ENCODE measurements at places on chromosomes 16 and 17.

DNA sequence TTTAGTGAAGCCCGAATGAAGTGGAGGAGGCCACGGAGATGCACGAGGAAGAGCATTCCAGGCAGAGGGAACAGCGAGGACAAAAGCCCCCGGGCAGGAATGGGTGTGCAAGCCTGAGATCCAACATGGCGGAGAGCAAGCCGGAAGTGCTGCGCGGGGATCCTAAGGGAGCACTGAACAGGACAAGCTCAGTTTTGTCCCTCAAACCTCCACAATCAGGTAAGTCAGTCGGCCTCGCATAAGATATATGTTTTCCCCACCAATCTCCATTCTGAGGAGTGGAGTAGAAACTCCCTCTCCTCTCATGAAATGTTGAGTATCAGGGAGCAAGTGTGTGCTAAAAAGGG lies 32.9 kb upstream of the USP22 start:
- no peak for DNase-seq

DNA sequence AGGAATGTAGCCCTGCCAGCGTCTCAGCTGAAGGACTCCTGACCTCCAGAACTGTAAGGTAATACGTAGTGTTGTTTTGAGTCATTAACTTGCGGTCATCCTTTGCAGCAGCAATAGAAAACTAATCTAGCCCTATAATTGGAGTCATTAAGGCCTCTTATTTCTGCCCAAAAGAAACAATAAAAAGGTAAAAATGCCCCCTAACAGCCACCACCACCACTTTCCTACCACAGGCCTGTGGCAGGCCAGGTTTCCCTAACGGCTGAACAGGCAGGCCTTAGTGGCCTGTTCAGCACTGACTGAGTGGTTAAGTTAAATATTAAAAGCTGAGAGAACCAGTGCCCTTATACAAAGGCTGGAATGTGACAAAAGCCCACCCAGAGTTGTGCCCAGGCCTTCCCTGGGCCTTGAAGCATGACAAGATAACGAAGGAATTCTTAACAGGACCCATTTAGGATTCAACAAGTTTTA lies 286.5 kb upstream of the ERCC4 start:
- no peak for DNase-seq

- peak; percentile 18 for DNase-seq
These were observed 32.3 kb downstream of the GRB7 start for GRCh38 chr17:39769974-39770587.

DNA sequence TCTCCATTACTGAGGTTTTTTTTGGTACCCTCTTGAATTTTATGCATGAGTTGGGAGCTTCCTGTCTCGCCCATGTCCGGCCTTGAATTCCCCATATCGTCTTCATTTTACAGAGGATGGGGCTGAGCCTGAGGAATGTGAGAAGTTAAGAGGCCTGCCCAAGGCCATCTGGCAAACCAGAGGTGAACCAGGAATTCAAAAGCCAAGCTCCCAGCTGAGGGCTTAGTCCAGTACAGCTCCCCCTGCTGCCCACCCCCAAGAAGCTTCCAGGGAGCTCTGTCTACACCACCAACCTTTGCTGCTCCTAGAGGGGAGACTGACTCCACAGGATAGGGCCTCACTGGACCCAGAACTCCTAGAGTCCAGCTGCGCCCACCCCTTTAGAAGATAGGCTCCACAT lies 20.7 kb upstream of the C16orf78 start:
- no peak for DNase-seq

GRCh38 chr17:3632287-3632686 lies 3.8 kb downstream of the SHPK start:
- DNase-seq, result no peak

- no peak for DNase-seq
These were observed 97.3 kb downstream of the SALL1 start for GRCh38 chr16:51053775-51054174.

- DNase-seq, result no peak
These were observed 53.0 kb downstream of the N4BP1 start for GRCh38 chr16:48556913-48557351.

GRCh38 chr16:58042001-58042885 lies 16.7 kb downstream of the MMP15 start:
- no peak for DNase-seq

DNA sequence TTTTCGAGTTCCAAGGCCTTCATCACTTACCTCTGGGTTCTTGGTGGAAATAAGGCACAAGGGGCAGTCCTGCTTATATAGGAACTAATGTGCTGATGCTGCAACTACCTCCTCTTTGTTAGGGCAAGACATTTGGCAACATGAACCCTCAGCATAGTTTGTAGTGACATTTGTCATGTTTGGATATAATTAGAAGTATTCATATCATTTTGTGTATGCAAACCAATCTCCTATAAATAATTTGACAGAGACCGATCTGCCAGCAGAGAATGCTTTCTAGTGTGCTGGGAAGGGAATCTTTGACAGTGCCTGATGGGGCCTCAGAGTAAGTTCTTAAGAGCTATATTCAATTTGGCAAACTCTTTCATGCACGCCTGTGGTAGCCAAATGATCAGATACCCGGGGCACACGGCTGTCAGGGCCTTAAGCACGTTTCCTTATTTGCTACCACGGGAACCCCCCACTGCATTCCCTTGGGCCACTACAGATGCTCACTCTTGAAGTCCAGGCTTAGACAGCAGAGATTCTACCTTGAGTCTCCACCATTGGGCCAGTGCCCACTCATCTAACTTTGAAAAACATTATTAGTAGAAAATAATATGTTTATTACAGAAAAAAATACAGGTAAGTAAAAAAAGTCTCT lies at the start of gene MYH8:
Gene MYH8 (minus strand): TSS at position 51 of the 643 bp plus-strand sequence. CDS start 1,723 bp downstream, outside the sequence.
- DNase-seq, result no peak

DNA sequence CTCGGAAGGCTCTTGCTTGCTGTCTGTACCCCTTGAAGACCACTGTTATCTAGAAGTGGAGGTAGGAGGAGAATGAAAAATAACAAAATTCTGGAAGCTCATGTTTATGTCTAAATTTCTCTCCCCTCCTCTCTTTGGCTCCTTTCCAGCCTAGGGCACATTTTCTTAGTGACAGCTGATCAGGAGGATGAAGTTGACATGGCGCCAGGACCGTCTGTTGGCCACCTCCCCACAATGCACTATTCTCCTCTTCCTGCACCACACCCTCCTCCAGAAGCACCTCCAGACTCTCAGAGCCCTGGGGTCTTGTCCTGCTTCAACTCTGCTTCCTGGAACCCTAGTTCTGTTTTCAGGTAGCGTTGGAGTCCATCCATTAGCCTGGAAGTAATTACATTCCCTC lies 25.5 kb upstream of the SSTR2 start:
- DNase-seq, result no peak

- no peak for DNase-seq
These were observed 9.1 kb upstream of the ARL5C start for GRCh38 chr17:39174920-39175694.

GRCh38 chr17:74543406-74543805 lies 2.5 kb downstream of the CD300C start:
- no peak for DNase-seq

GRCh38 chr17:59716427-59716826 lies 9.0 kb downstream of the VMP1 start:
- DNase-seq, result no peak

- DNase-seq, result no peak
These were observed 35.5 kb upstream of the METTL16 start for GRCh38 chr17:2547176-2547575.

- DNase-seq, result no peak
These were observed 497 bp downstream of the BCL7C start for GRCh38 chr16:30893417-30893743.

DNA sequence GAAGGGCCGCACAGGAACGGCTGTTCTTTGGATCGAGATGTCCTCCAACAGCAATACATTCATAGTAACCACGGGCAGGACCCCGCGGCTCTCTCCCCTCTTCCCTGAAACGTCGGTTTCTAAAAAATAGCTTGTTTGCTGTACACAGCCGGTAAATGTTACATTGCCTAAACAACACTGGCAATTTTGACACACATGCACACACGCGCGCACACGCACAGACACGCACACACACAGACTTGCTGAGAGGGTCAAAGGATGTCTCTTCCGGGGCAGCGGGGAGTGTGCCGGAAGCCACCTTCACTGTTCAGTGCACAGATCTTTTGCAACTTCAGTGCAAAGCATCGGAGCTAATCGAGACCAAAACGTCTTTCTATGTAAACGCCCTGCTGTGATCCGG lies 35.8 kb downstream of the ZDHHC7 start:
- no peak for DNase-seq

GRCh38 chr17:19770985-19771735 lies 23.1 kb upstream of the ALDH3A1 start:
- DNase-seq, result no peak

DNA sequence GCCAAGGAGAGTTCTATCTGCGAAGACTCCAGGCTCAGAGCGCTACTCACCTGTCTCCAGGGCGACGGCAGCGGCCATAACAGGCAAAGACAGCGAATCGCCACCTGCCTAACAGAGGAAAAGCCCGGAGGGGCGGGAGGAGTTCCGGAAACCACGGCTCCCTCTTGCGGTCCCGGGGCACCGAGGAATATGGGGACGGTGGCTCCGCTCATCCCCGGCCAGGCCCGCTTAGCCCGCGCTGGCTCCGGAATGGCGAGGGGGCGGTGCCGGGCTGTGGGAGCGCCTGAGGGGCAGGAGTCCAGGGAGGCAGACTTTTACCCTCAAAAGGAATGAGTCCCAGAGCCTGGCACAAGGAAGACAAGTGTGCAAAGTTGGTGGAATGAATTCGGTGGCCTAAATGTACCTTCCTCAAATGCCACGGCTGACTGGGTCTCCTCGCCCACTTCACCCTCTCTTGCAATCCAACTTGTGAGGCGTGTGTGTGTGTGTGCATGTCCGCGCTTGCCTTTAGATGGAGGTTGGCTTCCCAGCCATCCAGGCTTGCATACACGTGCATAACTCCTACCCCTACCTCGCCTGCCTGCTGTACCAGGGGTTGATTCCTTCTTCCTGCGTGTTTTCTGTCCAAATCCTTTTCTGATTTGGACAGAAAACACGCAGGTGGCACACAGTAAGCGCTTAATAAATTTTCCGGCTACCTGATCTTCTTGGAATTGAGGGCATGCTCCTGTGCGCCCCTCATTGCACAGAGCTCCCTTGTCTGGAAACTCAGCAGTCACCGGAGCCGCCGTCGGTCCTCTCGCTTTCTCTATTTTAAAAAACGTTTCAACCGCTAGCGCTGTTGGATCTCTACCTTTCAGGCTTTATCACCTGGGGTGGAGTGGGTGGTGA lies 3.5 kb downstream of the C17orf100 start:
- no peak for DNase-seq

GRCh38 chr17:76789235-76789788 lies 51.4 kb downstream of the MFSD11 start:
- no peak for DNase-seq

- DNase-seq, result no peak
These were observed 474.8 kb downstream of the SHISA9 start for GRCh38 chr16:13376174-13376573.

- DNase-seq, result no peak
These were observed 340.7 kb downstream of the SNX29 start for GRCh38 chr16:12317121-12317810.

DNA sequence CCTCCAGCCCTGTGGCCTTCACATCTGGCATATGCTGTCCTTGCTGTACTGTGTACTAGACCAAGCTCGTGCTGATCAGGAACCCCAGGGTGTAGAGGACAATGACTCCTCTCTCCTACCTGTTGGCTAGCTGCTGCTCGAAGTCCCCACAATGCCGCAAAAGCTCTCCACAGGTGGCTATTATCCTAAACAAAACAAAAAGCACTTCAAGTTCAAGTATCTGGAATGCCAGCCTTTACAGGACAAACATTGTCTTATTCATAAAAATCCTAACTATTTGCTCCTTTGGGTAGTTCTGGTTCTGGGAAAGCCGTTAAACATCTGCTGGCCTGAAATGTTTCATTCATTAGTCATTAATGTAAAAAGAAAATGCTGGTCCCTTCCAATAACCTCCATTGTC lies 42.8 kb downstream of the COG7 start:
- DNase-seq, result no peak

DNA sequence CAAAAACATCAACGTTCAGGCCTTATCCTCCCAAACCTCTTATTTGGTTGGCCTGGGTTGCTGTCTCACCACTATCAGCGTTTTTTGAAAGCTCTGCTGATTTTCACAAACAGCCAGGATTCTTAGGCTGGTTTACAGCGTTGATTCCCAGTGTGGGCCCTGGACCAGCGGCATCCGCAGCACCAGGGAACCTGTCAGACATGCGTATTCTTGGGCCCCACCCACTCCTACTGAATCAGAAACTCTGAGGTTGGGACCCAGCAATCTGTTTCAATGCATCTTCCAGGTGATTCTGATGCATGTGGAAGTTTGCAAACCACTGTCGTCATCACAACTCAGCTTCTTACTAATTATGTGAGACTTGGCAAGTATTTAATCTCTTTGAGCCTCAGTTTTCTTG lies 58.5 kb downstream of the RGS9 start:
- no peak for DNase-seq

- no peak for DNase-seq
These were observed 24.3 kb upstream of the SMPD3 start for GRCh38 chr16:68472581-68472980.

DNA sequence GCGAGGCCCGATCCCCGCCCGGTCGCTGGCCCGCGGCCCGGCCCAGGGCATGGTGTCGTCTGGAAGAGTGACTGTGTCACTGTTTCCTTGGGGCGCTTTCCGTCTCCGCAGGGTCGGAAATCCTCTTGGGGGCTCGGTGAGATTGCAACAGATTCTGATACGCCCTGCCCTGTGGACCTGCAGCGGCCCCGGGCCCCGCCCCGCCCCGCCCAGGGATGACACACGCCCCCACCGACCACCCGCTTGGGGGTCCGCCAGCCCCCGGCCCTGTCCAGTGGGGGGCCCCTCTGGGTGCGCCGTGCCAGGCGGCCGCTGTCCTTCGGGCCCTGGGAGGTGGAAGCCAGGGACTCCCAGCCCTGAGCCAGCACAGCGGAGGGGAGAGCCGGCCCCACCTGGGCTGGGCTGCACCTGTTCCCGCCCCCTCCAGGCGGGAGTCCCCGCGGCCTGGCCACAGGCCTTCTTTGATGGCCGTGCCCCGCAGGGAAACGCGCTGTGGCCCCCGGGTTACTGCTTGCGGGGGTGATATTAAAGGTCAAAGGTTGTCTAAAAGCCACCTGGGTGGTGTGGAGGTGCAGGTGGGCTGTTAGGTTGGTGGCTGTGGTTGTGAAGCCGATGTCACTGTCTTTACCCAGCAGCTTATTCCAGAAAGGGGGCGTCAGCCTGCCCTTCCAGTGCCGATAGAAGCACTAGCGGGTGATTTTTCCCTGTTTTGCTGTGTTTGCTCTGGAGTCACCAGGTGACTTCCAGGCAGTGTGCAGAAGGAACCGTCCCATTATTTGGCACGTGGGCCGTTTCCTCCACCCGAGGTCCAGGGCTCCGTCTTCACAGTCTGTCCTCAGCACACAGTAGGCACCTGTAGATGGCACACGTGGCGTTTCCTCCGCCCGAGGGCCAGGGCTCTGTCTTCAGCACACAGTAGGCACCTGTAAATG lies 752 bp downstream of the TBC1D24 start:
- DNase-seq, result no peak

DNA sequence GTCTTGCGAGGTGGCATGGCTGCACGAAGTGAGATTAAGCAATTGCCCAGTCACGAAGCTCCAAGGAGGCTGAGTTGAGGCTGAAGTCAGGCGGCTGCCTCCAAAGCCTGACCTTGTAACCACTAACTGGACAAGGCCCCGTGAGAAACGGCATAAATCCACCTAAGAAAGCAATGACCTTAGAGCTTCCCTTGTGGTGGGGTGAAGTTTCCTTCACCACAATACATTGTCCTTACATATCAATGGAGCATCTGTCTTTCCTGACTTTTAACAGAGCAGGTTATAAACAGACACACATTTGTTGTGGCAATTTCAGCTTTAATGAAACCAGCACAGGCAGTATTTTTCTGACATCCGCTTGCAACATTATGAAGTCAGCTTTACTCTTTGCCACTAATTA lies 2.5 kb upstream of the MED9 start:
- DNase-seq, result no peak

- DNase-seq, result no peak
These were observed 169.0 kb downstream of the IRF8 start for GRCh38 chr16:86067936-86068335.

Data from occipital lobe (tissue), 3 donors.